Hematopoietic multipotent progenitor cell (in vitro differentiated cells): ENCODE measurements at places on chromosomes 16 and 17.

DNA sequence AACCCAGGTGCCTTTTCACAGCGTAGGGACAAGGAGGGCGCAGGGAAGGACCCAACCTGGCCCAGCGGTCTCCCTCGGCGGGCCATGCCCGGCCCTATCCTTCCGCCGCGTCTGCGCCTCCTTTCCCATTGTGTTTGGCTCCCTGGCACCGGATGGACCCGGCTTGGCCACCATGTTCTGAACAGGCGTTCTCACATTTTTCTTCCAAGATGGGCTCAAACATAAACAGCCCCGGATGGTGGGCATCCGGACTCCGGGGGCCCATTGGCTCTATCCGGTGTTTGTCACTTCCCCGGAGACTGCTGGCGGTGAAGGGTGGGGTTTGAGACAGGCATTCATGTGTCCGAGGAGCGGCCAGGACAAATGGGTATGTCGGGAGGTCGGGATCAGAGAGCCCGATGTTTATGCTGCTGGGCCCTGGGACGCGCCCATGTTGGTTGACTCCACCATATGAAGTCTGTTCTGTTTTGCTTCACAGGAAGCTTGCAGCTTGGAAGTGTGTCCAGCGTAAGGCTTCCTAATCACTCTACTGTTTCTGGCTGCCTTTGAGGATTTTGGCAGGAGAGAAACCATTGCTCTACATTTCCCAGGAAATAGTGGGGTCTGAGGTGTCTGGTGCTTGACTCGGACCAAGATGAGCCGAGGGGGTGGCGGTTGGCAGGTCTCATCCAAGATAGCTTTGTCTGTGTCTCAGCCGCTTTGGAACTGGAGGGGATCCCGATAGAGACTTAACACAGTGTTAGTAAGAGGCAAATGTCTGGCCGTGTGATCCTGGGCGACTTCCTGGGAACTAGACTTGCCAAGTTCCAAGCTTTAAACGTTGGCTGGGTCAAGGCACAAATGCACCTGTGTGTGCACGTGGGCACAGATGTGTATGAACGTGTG is 188.3 kb downstream of the IRF8 start:
- no peak for DNase-seq

DNA sequence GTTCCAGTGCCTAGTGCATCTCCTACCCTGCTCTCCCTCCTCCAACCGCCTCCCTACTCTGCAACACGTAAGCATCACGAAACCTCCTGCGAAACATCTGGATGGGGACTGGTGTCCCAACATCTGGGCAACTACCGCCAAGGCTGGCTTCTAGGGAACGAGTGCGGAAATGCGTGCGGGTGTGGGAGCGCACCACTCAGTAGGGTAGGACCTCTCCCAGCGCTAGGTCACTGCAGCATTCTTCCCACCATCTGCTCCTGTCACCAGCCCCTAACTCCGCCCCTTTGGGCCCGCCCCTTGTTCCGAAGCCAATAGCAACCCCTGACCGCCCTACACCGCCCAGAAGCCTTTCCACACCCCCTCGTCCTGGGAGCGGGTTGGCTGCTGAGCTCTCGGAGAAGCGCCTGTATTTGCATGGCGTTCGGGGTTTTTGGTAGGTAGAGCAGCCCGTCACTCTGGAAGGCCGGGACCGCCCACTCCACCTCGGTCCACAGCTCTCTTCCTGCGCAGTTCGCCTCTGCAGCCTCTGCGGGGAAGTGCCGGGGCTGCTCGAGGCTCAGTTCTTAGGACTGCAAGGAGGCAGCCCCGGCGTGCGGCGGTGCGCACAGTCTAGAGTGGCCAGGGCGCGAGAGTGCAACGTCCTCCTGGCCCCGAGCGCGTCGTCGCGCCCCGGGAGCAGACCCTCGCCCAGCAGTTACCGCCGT is at the start of gene HS3ST3B1:
HS3ST3B1 (plus strand) TSS at position 507 of the 704 bp plus-strand sequence. CDS start 438 bp downstream, outside the sequence.
- DNase-seq = peak; percentile 88

DNA sequence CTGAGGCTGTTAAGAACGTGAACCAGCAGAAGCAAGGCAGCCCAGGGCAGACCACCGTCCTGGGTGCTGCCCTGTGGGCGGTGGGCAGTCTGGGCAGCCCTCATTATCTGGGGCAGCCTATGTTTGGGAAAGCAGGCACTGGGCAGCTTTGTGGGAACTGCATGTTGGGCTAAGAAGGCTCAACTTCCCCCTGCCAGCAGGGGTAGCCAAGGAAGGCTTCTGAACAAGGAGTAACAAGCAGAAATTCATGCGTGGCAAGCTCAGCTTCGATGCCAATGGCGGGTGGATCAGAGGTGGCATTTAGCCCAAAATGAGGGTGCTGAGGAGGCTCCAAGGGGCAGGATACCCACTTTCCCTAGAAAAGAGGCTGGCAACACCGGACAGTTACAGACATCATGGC is 42.7 kb upstream of the METRNL start:
- DNase-seq = no peak

DNA sequence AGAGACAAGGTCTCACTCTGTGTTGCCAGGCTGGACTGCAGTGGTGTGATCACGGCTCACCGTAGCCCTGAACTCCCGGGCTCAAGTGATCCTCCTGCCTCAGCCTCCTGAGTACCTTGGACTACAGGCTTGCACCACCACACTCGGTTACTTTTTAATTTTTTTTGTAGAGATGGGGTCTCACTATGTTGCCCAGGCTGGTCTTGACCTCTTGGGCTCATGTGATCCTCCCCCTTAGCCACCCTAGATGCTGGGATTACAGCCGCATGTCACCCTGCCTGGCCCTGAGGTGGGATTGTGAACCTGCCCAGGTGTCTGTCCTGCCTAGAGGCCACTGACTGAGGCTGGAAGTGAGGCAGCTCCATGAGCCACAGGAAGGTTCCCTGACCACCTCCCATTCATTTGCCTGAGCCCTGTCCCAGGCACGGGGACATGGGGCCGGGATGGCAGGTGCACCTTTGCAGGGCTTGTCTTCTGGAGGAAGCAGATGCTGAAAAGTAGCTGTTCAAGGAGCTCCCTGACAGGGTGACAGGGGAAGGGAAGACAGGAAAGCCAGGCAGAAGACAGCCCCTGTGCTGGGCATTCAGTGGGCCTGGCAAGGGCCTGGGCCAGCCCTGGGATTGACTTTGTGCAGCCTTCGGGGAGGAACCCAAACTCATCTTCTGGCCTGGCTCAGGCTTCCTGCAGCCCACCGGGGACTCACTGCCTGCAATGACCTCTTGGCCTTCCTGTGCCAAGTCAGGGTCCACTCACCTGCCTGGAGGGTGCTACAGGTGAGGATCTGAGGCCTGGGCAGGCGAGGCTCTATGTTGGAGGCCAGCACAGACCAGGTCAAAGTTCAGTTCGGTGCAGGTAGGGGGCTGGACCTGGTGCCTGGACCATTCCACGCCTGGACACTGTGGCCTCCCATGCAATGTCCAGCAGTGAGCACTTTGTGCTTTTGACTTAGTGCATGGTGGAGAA is 8.1 kb upstream of the NOTUM start:
- no peak for DNase-seq

DNA sequence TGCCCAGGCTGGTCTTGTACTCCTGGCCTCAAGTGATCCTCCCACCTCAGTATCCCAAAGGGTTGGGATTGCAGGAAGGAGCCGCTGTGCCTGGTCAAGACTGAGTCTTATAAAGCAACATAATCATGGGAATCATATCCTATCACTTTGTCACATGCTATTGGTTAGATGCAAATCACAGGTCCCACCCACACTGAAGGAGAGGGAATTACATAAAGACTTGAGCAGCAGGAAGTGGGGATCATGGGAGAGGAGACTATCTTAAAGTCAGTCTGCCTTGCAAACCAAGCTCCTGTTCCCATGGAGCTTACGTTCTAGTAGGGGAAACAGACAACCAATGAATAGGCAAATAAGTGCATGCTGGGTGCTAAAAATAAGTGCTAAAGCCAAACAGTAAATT is 28.3 kb upstream of the TENT4B start:
- DNase-seq = no peak

GRCh38 chr16:17590711-17591654 is 120.2 kb upstream of the XYLT1 start:
- DNase-seq = no peak

DNA sequence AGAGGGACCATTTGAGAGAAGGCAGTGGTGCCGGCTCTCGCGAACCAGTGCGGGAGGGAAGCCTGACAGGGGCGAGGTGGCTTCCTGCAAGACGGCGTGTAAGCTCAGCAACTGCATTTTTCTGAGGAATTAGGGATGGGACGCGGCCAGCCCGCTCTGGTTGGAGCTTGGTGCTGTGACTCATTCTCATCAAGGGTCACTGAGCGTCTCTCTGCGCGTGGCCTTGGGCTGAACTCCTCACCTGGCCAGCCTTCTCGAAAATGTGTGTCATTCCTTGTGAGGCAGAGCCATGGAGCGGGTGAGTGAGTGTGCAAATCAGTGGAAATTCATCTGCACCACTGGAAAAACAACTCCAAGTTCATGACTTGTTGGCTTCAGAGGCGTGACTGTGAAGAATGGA is 52.8 kb downstream of the NTN1 start:
- DNase-seq = no peak

DNA sequence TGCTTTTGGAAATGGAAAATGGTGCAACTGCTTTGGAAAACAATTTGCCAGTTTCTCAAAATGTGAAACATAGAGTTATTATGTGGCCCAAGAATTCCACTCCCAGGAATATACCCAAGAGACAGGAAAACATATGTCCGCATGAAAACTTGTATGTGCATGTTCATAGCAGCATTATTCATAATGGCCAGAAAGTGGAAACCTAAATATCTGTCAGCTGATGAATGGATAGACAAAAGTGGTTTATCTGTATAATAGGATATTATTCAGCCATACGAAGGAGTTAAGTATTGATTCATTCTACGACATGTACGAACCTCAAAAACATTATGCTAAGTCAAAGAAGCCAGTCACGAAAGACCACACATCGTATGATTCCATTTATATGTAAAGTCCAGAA is 7.7 kb upstream of the COTL1 start:
- no peak for DNase-seq

- no peak for DNase-seq
These were observed 15.8 kb upstream of the MYO15B start for GRCh38 chr17:75571885-75572215.

- no peak for DNase-seq
These were observed 10.0 kb upstream of the ZNF23 start for GRCh38 chr16:71472051-71472450.

DNA sequence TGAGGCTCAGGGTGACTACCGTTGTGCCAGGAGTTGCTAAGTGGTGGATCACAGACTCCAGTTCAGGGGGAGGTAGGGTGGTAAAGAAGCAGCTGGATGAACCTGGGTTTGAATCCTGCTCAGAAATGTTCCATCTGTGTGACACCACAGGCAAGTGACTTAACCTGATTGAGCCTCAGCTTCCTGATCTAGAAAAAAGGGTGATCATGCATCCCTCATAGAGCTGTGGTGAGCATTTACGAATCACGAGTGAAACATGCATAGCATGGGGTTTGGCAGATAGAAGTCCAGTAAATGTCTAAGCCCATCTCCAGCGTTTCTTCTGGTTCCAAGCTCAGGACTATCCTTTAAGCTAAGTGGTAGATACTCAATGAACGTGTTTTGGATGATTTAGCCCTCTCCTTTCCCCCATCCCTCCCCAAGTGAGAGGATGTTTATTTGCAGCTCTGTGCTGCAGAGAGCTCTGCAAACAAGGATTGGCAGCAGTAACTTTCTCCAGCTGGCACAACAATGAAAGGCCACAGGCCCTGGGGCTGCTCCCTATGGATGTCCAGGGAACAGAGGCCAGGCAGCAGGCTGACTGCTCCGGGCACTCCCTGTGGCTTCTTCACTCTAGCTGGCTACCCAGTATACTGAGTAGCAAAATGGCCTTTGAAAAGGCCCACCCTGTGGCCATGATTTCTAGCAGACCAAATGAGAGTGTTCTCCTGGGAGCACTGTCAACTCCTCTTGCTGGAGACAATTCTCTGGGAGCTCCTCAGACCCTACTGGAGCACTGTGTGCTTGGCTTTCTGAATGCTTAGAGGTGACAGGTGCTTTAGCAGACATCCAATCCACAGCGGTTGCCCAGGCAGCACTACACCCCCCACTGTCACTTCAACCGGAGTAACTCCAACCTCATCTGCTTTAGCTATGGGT is 21.3 kb downstream of the CA4 start:
- DNase-seq = no peak

DNA sequence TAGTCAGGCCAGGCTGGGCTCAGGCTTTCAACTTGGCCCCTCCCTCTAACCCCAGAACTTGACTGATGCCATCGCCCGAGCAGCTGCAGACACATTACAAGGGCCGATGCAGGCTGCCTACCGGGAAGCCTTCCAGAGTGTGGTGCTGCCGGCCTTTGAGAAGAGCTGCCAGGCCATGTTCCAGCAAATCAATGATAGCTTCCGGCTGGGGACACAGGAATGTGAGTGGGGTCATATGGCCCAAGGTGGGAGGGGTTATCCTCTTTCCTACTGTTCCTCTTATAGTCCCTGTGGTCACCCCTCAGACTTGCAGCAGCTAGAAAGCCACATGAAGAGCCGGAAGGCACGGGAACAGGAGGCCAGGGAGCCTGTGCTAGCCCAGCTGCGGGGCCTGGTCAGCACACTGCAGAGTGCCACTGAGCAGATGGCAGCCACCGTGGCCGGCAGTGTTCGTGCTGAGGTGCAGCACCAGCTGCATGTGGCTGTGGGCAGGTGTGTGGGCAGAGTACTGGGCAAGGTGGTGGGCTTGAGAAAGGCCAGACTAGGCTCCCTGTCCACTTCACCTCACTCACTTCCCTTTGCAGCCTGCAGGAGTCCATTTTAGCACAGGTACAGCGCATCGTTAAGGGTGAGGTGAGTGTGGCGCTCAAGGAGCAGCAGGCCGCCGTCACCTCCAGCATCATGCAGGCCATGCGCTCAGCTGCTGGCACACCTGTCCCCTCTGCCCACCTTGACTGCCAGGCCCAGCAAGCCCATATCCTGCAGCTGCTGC is 2.1 kb upstream of the NRN1L start:
- no peak for DNase-seq

GRCh38 chr16:19281246-19281645 is 4.3 kb upstream of the CLEC19A start:
- no peak for DNase-seq

- no peak for DNase-seq
These were observed 6.5 kb downstream of the BMERB1 start for GRCh38 chr16:15440852-15441251.

GRCh38 chr16:19843371-19843770 is 41.3 kb downstream of the GPRC5B start:
- no peak for DNase-seq

GRCh38 chr16:72807245-72807644 is 240.7 kb downstream of the ZFHX3 start:
- DNase-seq = no peak

GRCh38 chr17:63988741-63989621 is 9.2 kb upstream of the PRR29 start:
- DNase-seq = no peak

GRCh38 chr17:6244253-6244652 is 174.1 kb downstream of the WSCD1 start:
- DNase-seq = no peak

- no peak for DNase-seq
These were observed 109.8 kb downstream of the CDK5R1 start for GRCh38 chr17:32596628-32597027.
